ENCODE measurements at places on chromosomes 16 and 17.

- DNase-seq, result no peak
These were observed 740 bp upstream of the CMIP start for GRCh38 chr16:81443688-81444447.

DNA sequence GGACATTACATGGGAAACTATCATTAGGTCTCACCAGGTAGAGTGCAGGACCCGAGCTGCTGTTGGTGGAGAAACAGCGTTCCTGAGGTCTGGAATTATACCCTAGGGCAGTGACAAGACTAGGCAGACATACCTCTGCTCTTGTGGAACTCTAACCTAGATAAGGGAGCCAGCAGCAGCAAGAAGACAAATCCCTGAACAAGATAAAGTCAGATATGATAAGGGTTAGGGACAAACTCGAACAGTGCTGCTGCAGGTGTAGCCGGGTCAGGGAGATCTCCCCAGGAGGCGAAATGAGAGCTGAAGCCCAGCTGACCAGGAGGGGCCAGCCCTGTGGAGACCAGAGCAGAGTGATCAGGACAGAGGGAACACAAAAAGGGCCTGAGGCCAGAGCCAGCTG is 34.7 kb downstream of the ARSG start:
- DNase-seq, result no peak

DNA sequence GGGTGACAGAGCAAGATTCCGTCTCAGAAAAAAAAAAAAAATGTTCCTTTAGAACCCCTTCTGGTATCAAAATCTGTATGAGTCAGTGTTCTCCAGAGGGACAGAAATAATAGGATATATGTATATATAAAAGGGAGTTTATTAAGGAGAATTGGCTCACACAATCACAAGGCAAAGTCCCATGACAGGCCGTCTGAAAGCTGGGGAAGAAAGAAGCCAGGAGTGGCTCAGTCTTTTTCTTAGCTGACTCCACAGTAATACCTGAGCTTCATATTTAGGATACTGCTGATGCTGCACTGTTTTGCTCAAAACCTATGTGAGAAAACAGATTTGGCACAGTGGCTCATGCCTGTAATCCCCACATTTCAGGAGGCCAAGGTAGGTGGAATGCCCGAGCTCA is 22.5 kb downstream of the ZZEF1 start:
- no peak for DNase-seq

GRCh38 chr17:60577147-60577915 is 22.7 kb upstream of the PPM1D start:
- peak; percentile 29 for DNase-seq

GRCh38 chr17:39026980-39027451 is 59.8 kb upstream of the FBXO47 start:
- DNase-seq, result peak; percentile 33

Data from GM10248 (cell line).